ENCODE measurements at places on chromosomes 16 and 17. TPM values are rescaled to one million over a fixed set of nuclear protein-coding genes. Genes with fewer than 3 reads are reported as not detected.
A peak's percentile ranks its signal among the peaks of the same experiment; 100 is the strongest.

Gene NOL11
- total RNA-seq, result 81.5 TPM

Gene CCL1
- 98.4 TPM for total RNA-seq

Gene SERPINF2
- total RNA-seq, result not detected

Gene PRR35
- total RNA-seq, result not detected

Gene GCGR
- not detected for total RNA-seq

Gene BEAN1
- total RNA-seq, result not detected

Gene DPEP1
- not detected for total RNA-seq

Gene BIRC5
- total RNA-seq, result 48.4 TPM

Gene TERF2IP
- 77.6 TPM for total RNA-seq

DNA sequence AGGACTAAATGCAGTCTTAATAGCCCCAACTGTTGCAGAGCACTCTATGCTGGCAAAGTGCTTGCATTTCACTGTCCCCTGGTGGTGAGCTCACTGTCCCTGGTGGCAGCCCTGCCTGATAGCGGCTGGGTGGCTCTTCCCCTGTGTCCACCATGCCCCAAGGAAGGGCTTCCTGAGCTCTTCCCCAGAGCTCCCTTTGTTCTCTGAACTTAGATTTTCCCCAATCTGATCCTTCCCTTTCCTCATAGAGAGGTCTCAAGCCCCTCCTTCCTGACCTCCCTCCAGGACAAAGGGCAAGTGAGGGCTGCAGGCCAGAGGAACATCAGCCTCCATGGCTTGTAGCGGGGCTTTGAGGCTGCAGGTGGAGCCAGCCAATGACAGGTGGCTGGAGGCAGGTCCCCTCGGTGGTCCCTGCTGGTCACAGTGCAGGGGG is 17.0 kb downstream of the BEAN1 start:
- no peak overlapping the region for H3K27ac ChIP-seq
- no peak overlapping the region for H3K4me3 ChIP-seq
- H3K27me3 ChIP-seq, result peaks cover 19% of the 10 kb centered on the region
- no peaks in the 10 kb centered on the region for H3K36me3 ChIP-seq

GRCh38 chr17:19800571-19800970 is 52.5 kb upstream of the ALDH3A1 start:
- no peaks in the 10 kb centered on the region for H3K27me3 ChIP-seq
- no peak overlapping the region for H3K4me3 ChIP-seq
- H3K4me1 ChIP-seq, result peaks cover 3% of the 10 kb centered on the region
- no peak for DNase-seq
- H3K36me3 ChIP-seq, result peaks cover 42% of the 10 kb centered on the region

DNA sequence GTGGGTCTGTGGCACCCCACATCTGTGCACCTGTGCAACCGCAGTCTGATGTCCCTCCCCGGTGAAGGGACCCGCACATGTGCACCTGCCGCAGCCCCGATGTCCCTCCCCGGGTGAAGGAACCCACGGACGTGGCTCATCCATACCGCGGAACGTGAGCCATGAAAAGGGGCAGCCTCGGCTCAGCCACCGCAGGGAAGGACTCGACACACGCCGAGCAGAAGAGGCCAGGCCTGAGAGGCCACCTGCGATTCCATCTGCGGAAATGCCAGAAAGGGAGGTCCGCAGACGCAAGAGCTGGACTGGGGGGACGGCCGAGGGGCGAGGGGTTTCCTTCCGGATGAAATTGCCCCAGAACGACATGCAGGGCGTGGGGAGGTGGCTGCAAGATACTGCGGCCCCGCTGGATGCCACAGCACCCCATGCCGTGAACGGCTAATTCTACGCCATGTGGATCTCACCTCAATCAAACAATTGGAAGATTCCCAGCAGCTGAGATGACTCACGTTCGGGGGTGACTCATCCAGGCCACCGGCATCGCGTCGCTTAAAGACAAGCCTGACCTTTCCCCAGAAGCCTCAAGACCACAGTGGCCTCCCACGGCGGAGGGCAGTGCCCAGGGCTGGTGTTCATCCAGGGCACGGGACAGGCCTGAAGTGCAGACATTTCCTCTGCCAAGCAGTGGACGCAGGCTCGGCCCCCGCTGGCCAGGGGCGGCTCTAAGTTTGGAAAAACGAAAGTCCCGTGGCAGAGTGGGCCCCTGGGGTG is 21.0 kb downstream of the SOX8 start:
- H3K27ac ChIP-seq, result peak overlapping the region; percentile 66
- H3K4me3 ChIP-seq, result peak overlapping the region; percentile 30
- H3K36me3 ChIP-seq, result no peaks in the 10 kb centered on the region
- H3K27me3 ChIP-seq, result peaks cover 16% of the 10 kb centered on the region
- H3K4me1 ChIP-seq, result peaks cover 24% of the 10 kb centered on the region

- H3K36me3 ChIP-seq, result peaks cover 23% of the 10 kb centered on the region
- H3K4me3 ChIP-seq, result peak overlapping the region; percentile 77
- peak; percentile 48 for DNase-seq
- peaks cover 36% of the 10 kb centered on the region for H3K4me1 ChIP-seq
- H3K27ac ChIP-seq, result peak overlapping the region; percentile 57
- H3K27me3 ChIP-seq, result no peaks in the 10 kb centered on the region
Observed at GRCh38 chr16:50153596-50154419, 702 bp downstream of the TENT4B start.

DNA sequence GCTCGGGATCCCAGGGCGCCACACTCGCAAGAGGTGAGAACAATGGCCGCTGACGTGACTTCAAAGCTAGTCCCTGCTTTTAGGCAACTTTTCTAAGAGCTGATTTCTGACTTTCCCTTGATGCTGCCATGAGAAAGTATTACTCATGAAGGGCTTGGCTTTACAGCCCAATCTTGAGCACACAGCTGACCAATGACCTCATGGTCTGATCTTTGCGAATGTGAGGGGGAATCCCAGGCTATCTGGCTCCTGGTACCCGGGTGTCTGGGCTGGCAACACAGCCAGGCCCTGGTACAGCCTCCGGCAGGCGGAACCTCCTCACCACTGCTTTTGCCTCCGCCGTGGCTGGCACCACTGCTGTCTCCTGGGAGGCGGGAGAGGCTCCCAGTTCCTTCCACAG is 17.5 kb downstream of the NDUFAF8 start:
- no peak overlapping the region for H3K27ac ChIP-seq
- peaks cover 2% of the 10 kb centered on the region for H3K4me1 ChIP-seq
- H3K36me3 ChIP-seq, result peaks cover 27% of the 10 kb centered on the region

GRCh38 chr17:76442341-76443338 is 10.3 kb downstream of the UBE2O start:
- peaks cover 63% of the 10 kb centered on the region for H3K4me1 ChIP-seq
- H3K4me3 ChIP-seq, result peak overlapping the region; percentile 22

DNA sequence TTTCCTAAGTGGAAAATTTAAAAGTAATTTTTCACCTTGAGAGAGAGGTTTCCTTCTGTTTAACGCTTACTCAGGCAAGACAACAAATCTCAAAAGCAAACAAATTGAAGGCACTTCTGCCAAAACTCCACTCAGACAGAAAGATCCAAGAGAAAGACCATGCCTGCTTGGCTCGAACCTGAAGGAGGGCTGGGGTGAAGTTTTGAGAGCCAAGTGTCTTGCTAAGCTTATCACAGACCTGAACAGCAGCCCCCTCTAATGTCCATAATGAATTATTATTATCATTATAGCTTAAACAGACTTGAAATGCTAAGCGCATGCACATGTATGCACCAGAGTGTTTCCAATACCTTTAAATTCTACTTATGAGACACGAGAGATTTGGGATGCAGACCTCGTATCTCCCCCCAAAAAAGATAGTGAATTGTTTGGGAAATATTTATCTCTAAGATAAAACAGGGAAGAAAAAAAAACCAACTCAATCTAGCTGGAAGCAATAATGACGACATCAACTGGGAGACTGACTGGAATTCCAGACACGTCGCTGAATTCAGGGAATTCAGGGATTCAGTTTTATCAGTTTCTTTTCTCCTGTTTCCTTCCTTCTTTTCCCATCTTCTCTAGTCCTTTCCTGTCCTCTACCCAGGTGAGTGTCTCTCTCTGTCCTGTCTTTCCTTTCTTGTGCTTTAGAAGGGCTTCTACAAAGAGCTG is 473.2 kb downstream of the RBFOX1 start:
- H3K27me3 ChIP-seq, result no peaks in the 10 kb centered on the region
- no peaks in the 10 kb centered on the region for H3K4me1 ChIP-seq
- DNase-seq, result no peak
- H3K27ac ChIP-seq, result no peak overlapping the region
- no peaks in the 10 kb centered on the region for H3K36me3 ChIP-seq

GRCh38 chr17:79465011-79465680 is 145.7 kb downstream of the RBFOX3 start:
- DNase-seq, result no peak
- H3K27ac ChIP-seq, result no peak overlapping the region
- H3K36me3 ChIP-seq, result no peaks in the 10 kb centered on the region
- H3K4me3 ChIP-seq, result no peak overlapping the region

GRCh38 chr17:78284146-78284545 is 52.7 kb downstream of the TMEM235 start:
- peaks cover 2% of the 10 kb centered on the region for H3K4me1 ChIP-seq
- H3K4me3 ChIP-seq, result no peak overlapping the region
- no peaks in the 10 kb centered on the region for H3K36me3 ChIP-seq
- DNase-seq, result no peak

- no peak overlapping the region for H3K4me3 ChIP-seq
- H3K36me3 ChIP-seq, result peaks cover 2% of the 10 kb centered on the region
- no peaks in the 10 kb centered on the region for H3K27me3 ChIP-seq
Observed at GRCh38 chr16:47310792-47311211, 150.1 kb downstream of the ITFG1 start.

GRCh38 chr17:47013341-47013740 is 34.3 kb upstream of the RPRML start:
- no peak overlapping the region for H3K4me3 ChIP-seq
- no peaks in the 10 kb centered on the region for H3K36me3 ChIP-seq
- DNase-seq, result no peak
- no peak overlapping the region for H3K27ac ChIP-seq

- peaks cover 12% of the 10 kb centered on the region for H3K27me3 ChIP-seq
- H3K4me3 ChIP-seq, result no peak overlapping the region
- no peak overlapping the region for H3K27ac ChIP-seq
- H3K4me1 ChIP-seq, result peaks cover 5% of the 10 kb centered on the region
Observed at GRCh38 chr17:56441308-56441707, 152.2 kb upstream of the NOG start.

DNA sequence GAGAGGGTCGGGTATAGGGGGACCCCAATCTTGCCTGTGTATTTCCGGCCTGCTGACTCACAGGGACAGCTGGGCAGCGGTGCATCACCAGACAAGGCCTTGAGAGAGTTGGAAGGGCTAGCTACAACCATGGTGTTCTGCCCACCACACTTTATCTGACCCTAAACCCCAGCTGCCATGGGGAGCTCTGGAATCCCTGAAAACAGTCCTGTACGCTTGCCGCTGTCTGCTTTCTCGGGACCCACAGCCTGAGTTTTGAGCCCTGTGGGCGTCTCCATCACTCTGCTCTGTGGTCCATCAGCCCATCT is 100.4 kb upstream of the GSE1 start:
- H3K27ac ChIP-seq, result no peak overlapping the region
- no peaks in the 10 kb centered on the region for H3K36me3 ChIP-seq
- H3K4me1 ChIP-seq, result no peaks in the 10 kb centered on the region
- no peaks in the 10 kb centered on the region for H3K27me3 ChIP-seq

All from activated T-helper 2 cell treated with anti-CD3 and anti-CD28 coated beads, Interferon-gamma antibody, Interleukin-2, Interleukin-4, amounts not matched to agents 10 μg/mL and 5 μg/mL and 100 μg/mL, durations not matched to agents 14 hours and 24 hours and 36 hours (primary cell).